ENCODE measurements at places on chromosomes 5 and 9.
A peak's percentile ranks its signal among the peaks of the same experiment; 100 is the strongest.

GRCh38 chr5:14870337-14871213 lies 1.0 kb downstream of the ANKH start:
- DNase-seq, result no peak

- no peak for DNase-seq
Observed at GRCh38 chr5:81533629-81534405, 139.9 kb upstream of the ACOT12 start.

- DNase-seq, result no peak
Observed at GRCh38 chr5:173785400-173785799, 102.7 kb upstream of the CPEB4 start.

GRCh38 chr9:27701587-27701986 lies 128.3 kb upstream of the C9orf72 start:
- DNase-seq, result peak; percentile 43

DNA sequence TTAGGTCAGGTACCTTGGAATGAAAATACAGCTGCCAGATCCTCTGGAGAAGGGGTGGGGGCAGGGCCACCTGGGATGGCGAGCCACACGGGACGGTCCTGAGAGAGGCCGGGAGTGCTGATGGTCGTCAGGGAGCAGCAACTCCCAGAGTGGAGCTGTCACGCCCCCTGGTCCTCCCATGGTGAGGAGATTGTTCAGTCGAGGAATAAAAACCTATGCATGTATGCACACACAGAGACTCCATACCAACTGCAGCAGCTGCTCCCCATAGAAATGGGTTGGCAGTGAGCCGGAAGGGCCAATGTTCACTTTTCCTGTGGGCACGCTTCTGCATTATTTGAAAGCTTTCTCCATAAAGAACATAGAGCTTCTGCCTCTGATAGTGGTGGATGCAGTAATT lies 45.2 kb upstream of the SEMA4D start:
- DNase-seq, result no peak

DNA sequence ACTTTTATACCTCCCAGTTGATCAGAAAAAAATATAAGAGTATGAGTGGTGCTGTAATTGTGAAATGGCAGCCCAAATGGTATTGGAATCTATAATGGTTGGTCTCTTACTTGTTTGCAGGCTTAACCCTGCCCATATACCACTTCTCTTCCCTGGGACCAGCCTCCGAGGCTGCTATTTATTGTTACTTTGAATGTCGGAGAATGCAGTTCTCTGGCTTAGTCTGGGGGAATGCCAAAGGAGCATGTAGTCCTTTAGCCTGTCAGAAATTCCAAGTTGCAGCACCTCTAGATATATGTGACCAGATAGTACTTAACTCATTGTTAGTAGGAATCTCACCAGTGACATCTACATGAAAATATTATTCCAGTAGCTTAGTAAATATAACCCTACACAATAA lies 47.5 kb downstream of the SLC44A1 start:
- no peak for DNase-seq

- DNase-seq, result no peak
Observed at GRCh38 chr5:130171699-130172098, 267.4 kb downstream of the CHSY3 start.

Measured in SIG-M5 (cell line).